Regular cardiac myocyte (primary cell): ENCODE measurements at places on chromosomes 2 and 18. TPM values are rescaled to one million over a fixed set of nuclear protein-coding genes. Genes with fewer than 3 reads are reported as not detected.

SH3RF3 gene
- total RNA-seq = 2.8 and 2.9 TPM in 2 replicates

WDR12 gene
- total RNA-seq = 40.6 and 50.6 TPM in 2 replicates

LINC00305 gene
- total RNA-seq = not detected in 2 replicates

AQP12B gene
- total RNA-seq = not detected in 2 replicates

CACNB4 gene
- 2.3 and 20.0 TPM in 2 replicates for total RNA-seq

UGT1A10 gene
- not detected in 2 replicates for total RNA-seq

TNFAIP6 gene
- total RNA-seq = 34.5 and 69.3 TPM in 2 replicates

NAT8 gene
- total RNA-seq = not detected in 2 replicates

IGFBP5 gene
- 363 and 386 TPM in 2 replicates for total RNA-seq

ST8SIA3 gene
- not detected in 2 replicates for total RNA-seq

MROH2A gene
- total RNA-seq = not detected in 2 replicates

COLEC12 gene
- 5.0 and 10.1 TPM in 2 replicates for total RNA-seq

TCF23 gene
- total RNA-seq = not detected in 2 replicates

GCG gene
- not detected in 2 replicates for total RNA-seq

AGXT gene
- total RNA-seq = not detected in 2 replicates

NHEJ1 gene
- 15.0 and 16.1 TPM in 2 replicates for total RNA-seq

ACADL gene
- under 0.01 TPM in 1 of 2 replicates, not detected in the other for total RNA-seq

RTP5 gene
- total RNA-seq = not detected in 2 replicates

MIB1 gene
- total RNA-seq = 64.6 and 83.2 TPM in 2 replicates

TEKT4 gene
- not detected in 2 replicates for total RNA-seq

FAHD2A gene
- total RNA-seq = 15.5 and 29.3 TPM in 2 replicates

CEP76 gene
- total RNA-seq = 10.1 and 10.9 TPM in 2 replicates

SNRNP27 gene
- 60.3 and 71.3 TPM in 2 replicates for total RNA-seq

HOXD3 gene
- 0.28 TPM in 1 of 2 replicates, not detected in the other for total RNA-seq

NDUFV2 gene
- 96.4 and 137 TPM in 2 replicates for total RNA-seq

CLEC4F gene
- not detected in 2 replicates for total RNA-seq

THSD7B gene
- under 0.01 and 4.2 TPM in 2 replicates for total RNA-seq
